MV-4-11 (cell line): ENCODE measurements at places on chromosomes 3 and 15.

GRCh38 chr3:60584250-60584649 lies 667.0 kb downstream of the FHIT start:
- DNase-seq = no peak

GRCh38 chr3:181105646-181106045 lies 116.1 kb upstream of the DNAJC19 start:
- DNase-seq = no peak

DNA sequence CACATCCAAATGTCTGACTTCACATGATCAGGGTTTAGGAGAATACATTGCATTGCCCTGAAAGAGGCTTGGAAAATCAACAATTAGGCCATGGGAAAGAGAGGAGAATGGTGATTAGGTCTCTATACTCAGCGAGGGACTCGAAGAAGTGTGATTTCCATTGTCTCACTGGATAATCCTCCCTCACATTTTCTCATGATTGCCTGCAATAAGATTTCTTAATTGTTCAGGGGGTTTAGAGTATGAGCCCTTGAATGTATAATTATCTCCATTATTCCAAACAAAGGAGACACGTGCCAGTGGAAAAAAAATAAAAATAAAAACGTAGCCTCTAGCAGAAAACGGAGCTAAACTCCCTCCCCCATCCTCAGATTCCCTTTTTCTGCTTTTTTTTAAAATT lies 173.2 kb downstream of the TPRG1 start:
- no peak for DNase-seq

DNA sequence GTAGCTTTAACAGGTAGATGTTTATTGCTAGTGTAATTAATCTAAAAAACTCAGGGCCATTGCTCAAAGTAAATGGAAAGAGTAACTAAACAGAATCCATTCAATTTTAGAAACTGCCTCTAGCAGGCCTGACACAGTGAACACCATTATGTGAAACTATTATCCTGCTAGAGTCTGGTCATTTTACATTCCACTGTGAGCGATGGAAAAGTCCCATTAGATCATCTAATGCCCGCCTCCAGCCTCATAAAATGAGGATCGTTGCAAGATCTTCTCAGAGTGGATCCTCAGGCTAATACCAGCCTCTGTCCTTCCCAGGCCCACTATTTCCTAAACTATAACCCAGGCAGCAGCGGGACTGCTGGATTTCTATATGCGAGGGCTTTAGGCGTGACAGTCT lies 107.7 kb downstream of the WDR76 start:
- DNase-seq = no peak

GRCh38 chr3:86056032-86056431 lies 934.9 kb downstream of the VGLL3 start:
- no peak for DNase-seq

DNA sequence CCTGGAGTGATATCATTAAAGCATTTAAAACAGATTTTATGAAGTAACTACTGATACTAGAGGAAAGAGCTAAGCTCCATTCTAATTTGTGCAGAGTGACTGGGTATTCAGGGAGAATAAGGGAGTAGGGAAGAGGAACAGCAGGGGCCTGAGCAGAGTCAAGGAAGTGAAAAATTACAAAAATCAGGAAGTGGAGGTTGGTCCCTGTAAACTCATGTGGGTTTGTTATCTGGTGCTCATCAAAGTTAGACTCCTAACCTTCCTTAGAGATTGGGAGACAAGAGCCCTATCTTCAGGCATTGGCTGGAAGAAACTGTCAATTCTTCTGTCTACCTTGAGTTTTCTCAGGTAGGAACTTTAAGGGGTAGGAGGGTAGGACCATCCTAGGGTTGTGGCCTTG lies 82.5 kb downstream of the NEK11 start:
- peak; percentile 38 for DNase-seq
